ENCODE measurements at places on chromosomes 4 and X.

- no peak for DNase-seq
Measured at GRCh38 chr4:19497705-19498104, 754.0 kb upstream of the SLIT2 start.

DNA sequence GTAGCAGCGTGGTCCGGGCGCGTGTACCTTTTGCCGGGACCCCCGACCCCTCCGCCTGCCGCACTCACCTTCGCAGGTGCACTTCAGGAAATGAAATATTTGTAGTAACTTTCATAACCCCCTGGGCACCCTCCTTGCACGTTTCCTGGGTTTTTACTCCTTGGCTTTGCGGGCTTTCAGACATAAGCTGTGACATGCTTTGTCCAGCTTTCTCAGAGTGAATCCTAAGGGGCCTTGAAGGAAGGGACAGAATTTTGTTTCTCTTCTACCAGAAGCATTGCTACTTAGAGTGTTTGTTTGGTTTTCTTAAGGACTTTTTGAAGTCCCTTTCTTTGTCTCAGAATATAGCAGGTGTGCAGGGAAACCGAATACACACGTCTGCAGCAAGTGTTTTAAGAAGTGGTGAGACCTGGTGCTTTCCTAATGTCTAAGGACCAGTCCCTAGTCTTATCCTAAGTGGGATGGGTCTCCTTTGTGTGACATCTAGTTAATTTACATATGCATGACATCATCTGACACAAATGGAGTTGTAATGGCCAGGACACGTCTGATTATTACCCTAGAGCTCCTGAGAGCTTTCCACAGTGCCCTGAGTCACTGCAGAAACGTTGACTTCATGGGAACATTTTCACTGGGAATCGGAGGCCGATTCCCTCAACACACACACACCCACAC, 1.3 kb downstream of the FAM149A start:
- DNase-seq: no peak

GRCh38 chr4:14100349-14100748, 472.8 kb upstream of the BOD1L1 start:
- no peak for DNase-seq

DNA sequence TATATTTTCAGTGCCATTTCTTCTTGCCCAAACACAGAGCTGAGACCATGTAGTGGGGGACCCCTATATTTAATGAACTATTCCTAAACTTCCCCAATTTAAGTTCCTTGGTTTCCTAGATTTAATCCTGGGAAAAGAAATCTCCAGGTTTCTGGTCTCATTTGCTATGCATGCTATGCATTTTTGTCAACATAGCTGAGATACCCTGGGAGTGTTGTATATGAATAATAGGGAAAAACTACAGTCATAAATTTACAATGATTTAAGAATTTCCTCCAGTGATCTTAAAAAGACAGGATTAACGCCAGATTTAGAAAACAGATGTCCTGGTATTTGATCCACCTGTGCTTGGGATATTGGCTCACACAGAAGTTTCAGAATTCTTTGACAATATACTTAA, 136.8 kb upstream of the RAPGEF2 start:
- DNase-seq: no peak
